AML-193 (cell line): ENCODE measurements at places on chromosomes 7 and 10.

DNA sequence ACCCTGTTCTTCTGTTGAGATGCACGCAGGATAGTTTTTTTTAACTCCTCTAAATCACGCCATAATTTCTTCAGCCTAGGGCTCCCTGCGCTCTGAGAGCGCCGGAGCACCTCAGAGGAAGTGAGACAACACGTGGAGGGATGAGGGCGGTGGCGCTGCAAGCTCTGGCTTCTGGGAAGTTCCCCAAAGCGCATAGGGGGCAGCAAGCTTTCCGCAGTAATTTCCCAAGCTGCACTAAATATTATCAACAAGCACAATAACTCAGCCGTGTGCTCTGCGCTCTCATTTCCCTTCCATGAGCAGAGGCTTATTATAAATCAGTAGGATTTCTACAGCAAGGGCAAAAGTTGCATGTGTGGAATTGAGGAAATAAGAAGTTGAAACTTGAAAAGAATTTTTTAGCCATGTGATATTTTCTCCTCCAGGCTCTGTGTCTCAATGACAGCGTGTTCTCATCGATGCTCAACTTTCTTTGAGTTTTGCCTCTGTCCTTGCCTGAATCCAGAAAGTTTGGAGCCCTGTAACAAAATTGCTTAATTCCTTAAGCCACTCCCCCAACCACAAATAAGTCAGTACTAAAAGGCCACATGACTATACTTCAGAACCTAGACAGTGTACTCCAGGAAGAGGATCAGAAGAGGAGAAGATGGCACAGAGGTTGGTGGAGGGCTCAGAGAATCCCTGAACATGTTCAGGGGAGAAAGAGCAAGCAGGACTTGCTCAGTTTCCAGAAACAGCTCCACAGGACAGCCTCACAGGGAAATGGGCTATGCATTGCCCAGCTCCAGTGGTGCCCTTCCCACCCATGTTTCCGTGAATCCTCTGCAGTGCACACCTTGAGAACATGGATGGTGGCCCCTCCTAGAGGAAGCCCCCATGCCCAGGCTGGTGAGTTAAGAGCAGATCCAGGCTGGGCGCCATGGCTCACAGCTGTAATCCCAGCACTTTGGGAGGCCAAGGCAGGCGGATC lies 221.5 kb upstream of the GHITM start:
- no peak for DNase-seq

DNA sequence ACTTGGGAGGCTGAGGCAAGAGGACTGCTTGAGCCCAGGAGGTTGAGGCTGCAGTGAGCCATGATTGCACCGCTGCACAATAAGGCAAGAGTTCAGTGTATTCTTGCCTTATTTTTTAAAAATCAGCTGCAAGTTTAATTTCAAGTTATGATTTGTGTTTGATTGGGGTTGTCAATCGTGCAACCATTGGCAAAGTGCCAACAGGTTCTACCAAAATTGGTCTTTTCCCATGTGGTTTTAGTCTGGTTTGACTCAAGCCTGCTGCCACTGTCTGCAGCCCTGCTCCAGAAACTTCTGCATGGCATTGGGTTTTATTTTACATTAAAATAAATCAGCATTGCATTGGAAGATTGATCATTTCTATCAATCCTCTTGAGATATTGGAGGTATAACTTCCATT lies 72.7 kb downstream of the PTPRE start:
- no peak for DNase-seq

DNA sequence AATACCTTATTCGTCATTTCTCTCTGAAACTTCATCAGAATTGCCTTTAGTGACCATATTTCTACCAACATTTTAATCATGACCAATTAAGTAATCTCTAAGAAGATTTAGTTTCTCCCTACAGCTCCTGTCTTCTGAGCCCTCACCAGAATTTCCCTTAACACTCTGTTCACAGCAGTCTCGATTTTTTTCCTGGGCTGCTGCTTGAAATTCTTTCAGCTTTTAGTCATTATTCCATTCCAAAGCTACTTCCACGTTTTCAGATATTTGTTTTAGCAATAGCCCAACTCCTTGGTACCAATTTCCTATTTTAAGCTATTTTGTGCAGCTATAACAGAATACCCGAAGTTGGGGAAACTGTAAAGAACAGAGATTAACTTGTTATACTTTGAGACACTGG lies 192.4 kb upstream of the DKK1 start:
- no peak for DNase-seq

- DNase-seq: no peak
Measured at GRCh38 chr7:88457320-88457719, 150.6 kb upstream of the STEAP4 start.

GRCh38 chr7:71459132-71459531 lies 327.2 kb downstream of the GALNT17 start:
- no peak for DNase-seq

- DNase-seq: no peak
Measured at GRCh38 chr10:82625512-82626189, 750.7 kb downstream of the NRG3 start.

GRCh38 chr7:128037081-128037480 lies 5.8 kb upstream of the LRRC4 start:
- DNase-seq: no peak

GRCh38 chr7:106485919-106486318 lies 175.0 kb downstream of the CCDC71L start:
- no peak for DNase-seq

GRCh38 chr10:114925587-114926586 lies 12.1 kb upstream of the TRUB1 start:
- DNase-seq: no peak
